Colonic mucosa (tissue), 4 donors: ENCODE measurements at places on chromosomes 4 and X. TPM values are rescaled to one million over a fixed set of nuclear protein-coding genes. Genes with fewer than 3 reads are reported as not detected.

GRCh38 chr4:15982842-15983524 is 20.0 kb upstream of the FGFBP2 start:
- DNase-seq = no peak

Gene FAAH2
- 5.6 TPM for total RNA-seq

- no peak for DNase-seq
Measured at GRCh38 chr4:75527482-75527881, 13.2 kb downstream of the THAP6 start.

DNA sequence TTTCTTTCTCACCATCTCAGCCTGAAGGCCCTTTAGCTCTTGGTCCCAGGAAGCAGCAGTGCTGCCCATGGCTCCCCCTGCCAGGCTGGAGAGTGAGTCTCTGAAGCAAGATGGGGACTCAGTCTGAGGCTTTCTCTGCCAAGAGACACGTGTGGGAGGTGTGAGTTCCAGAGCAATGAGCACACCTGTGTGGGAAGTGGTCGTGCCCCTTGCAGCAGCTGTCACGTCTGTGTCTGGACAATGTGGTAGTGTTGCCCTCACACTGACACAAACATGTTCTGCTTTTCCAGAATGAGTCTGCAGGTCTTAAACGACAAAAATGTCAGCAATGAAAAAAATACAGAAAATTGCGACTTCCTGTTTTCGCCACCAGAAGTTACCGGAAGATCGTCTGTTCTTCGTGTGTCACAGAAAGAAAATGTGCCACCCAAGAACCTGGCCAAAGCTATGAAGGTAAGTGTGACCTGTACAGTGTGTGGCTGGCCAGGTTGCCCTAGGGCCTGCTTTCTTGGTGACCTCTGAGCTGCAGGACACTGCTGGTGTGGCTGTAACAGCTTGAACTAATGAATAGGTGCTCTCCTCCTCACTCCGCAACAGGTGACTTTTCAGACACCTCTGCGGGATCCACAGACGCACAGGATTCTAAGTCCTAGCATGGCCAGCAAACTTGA is 1.9 kb downstream of the TACC3 start:
- DNase-seq = no peak

- DNase-seq = no peak
Measured at GRCh38 chr4:14125375-14126129, 498.0 kb upstream of the BOD1L1 start.

Gene COMMD8
- 18.6 TPM for total RNA-seq

DNA sequence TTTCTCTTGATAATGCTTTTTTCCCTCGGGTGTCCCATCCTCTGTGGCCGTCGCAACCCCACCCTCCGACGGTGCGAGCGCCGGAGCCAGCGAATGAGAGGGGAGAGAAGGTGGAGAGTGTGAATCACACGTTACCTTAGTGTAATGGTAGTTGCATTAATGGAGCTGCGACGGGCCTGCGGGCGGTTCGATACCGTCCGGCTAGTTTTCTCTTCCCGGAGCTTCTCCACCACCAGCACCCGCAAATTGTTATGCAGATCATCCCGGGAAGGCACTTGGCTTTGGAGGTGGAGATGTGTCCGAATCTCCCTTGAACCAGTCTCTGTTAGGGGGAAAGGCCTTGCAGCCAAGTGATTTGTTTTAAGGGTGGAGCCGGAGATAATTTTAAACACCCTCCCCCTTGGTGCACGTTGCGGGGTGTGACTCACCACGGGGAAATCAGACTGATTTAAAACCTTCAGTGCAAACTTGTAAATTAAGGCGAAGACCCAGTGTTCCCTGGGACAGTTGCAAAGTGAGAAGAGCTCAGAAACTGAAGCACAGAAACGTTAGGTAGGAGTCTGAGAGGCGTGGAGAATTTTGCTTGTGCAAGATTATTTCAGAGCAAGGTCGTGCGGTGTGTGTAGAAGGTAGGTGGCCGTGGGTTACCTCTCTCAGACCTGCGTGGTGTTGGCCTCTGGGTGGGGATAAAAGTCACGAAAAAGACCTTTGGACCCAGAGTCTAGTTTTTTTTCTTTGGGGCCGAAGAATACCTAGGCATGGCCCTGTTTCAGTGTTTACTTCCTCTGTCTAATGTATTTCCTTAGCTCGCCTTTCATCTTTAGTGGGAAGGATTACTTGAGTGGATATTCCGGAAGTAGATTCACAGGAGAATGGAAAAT is 1.3 kb downstream of the AFF1 start:
- DNase-seq = peak; percentile 91

Gene ARAP2
- total RNA-seq = 10.7 TPM

Gene STS
- total RNA-seq = 20.0 TPM

GRCh38 chr4:38169524-38169923 is 209.3 kb downstream of the PTTG2 start:
- DNase-seq = no peak

Gene PDK3
- total RNA-seq = 18.5 TPM

DNA sequence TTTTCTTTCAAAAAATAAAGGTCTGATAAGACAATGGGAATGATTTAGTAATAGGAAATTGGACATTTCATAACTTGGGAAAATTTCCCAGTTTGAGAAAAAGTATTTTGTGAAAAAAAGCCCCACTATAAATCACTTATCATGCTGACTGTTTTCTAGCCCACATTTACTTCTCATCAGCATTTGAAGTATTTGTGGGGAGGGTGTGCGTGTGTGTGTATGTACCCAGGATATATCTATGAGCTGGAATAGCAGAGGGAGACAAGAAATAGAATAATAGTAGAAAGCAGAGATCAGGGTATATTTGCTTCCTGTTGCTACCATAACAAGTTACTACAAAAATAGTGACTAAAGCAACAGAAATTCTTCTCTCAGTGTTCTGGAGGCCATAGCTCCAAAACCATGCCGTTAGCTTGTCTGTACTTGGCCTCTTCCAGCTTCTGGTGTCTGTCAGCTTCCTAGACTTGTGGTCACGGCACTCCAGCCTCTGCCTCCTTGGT is 139.8 kb downstream of the PTTG2 start:
- no peak for DNase-seq

DNA sequence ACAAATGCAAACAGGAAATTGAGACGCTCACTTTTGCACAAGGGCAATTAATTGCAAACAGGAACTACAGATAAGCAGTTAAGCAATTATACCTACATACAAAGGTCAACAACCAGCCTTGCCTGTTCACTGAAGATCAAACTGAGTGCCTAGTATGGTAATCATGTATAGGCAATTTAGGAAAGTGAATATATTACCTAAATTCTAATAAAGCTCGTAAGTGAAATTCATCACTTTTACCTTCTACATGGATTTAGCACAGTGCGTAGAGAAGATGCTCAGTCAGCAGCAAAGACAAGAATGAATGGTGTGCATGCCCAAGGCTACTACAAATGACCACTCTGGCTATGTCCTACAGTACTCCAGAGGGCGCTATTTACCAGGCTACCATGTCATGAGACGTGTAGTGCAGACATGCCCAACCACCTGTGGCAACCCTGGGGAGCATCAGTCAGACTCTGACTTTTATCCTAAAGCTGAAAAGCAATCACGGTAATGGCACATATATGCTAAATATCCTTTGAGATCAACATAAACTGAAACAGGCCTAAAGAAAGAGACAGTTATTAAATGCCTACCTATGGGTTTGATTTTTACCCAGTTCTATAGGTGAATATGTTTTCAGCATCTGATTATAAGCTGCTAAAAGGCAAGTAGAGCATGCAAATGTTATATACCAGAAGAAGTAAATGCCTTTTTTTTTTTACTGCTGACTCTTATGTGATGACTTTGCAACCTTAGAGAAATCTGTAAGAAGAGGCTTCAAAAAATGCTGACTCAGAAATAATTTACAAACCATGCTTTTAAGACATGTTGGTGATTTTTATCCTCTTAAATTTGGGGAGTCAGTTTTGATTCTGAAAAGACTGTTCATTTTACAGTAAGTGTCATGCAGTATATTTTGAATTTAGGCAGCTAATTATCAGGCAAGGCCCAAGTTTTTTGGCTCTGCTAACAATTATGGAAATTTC is 178.0 kb downstream of the PPP3CA start:
- peak; percentile 81 for DNase-seq

DNA sequence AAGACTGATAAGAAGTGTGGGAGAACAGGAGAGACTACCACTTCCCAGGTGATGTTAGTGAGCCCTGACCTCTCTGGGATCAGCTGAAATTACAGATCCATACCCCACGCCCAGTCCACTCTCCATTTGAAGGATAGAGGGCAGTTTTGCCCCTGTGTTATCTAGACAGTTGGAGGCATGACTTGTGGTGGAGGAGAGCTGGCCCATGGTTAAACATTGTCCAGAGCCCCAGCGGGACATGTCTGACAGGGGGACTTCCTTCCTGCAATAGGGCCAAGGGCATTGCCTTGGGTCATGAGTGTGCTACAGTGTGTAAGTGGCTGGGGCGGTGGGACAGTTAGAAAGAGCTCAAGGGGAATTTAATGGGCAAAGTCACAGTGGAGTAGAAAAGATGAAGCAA is 181.1 kb downstream of the MID1IP1 start:
- DNase-seq = no peak

DNA sequence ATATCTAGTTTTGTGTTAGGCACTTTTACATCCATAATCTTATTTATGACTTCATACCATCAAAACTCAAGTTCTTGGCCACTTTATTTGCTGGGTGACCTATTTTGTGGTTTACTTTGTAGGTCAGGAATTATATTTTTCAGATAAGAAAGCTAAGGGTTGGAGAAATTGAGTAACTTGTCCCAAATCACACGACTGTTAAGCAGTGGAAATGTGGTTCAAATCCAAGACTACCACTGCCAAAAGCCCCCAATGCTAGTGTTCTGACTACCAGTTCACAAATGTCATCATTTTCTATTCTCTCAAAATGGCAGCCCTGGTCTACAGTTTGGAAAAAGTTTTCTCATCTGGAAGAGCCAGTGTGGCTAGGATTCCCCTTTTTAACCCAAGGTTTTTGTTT is 74.6 kb downstream of the OPHN1 start:
- DNase-seq = no peak

- no peak for DNase-seq
Measured at GRCh38 chrX:147468600-147468999, 443.1 kb upstream of the FMR1 start.

- DNase-seq = no peak
Measured at GRCh38 chrX:132774010-132774714, 184.3 kb downstream of the HS6ST2 start.

Gene SLITRK4
- total RNA-seq = 0.32 TPM

DNA sequence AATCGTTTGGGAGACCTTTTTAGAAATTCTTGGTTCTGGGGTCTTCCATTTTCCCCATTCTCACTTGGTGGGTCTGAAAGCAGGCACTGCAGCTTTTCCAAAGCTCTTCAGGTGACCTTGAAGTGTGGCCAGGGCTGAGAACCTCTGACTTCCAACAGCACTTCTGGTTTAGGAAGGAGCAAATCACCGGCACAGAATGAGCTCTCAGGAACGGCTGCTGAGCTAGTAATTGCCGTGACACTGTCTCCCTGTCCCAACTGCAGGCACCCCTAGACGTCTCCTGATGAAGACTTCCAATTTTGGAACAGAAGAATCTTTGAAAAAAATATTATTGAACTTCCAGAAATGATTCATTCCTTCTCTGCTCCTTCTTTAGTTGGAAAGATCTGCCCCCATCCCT is 31.3 kb downstream of the CD38 start:
- DNase-seq = no peak

DNA sequence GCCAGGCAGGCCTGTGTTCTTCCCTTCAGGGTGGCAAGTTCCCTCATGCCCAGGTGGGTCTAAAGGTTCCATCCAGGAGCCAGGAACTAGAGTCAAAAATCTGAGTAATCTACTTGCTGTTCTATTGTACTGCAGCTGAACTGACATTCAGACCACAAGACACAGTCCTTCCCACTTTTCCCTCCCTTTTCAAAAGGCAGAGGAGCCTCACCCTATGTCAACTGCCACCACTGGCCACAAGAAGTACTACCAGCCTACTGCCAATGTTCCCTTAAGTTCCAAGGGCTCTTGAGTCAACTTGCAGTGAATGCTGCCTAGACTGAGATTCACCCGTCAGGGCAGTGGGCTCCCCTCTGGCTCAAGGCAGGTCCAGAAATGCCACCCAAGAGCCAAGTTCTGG is 133.5 kb downstream of the FAM47B start:
- DNase-seq = no peak

Gene SMIM10
- 1.5 TPM for total RNA-seq

Gene EGF
- 2.8 TPM for total RNA-seq

Gene YIPF6
- total RNA-seq = 44.3 TPM

Gene FAM114A1
- 76.3 TPM for total RNA-seq

- no peak for DNase-seq
Measured at GRCh38 chrX:127190381-127190780, 370.9 kb downstream of the PRR32 start.

GRCh38 chrX:14352511-14352910 is 176.8 kb upstream of the GLRA2 start:
- DNase-seq = no peak

Gene CCNB3
- 0.30 TPM for total RNA-seq

- DNase-seq = no peak
Measured at GRCh38 chrX:18927558-18927957, 56.4 kb downstream of the PHKA2 start.
